ENCODE measurements at places on chromosomes 12 and 14.

- DNase-seq = no peak
Measured at GRCh38 chr14:51500776-51501175, 150.9 kb upstream of the FRMD6 start.

GRCh38 chr12:42935756-42936155 lies 346.2 kb upstream of the PRICKLE1 start:
- no peak for DNase-seq

- no peak for DNase-seq
Measured at GRCh38 chr12:45200491-45201043, 15.3 kb upstream of the ANO6 start.

GRCh38 chr12:46843811-46844210 lies 18.0 kb upstream of the SLC38A4 start:
- DNase-seq = no peak

GRCh38 chr14:103186909-103187586 lies 63.8 kb downstream of the TNFAIP2 start:
- no peak for DNase-seq

- no peak for DNase-seq
Measured at GRCh38 chr12:7694556-7695236, 879 bp downstream of the GDF3 start.

GRCh38 chr12:109952160-109952858 lies 43.9 kb downstream of the GIT2 start:
- no peak for DNase-seq

DNA sequence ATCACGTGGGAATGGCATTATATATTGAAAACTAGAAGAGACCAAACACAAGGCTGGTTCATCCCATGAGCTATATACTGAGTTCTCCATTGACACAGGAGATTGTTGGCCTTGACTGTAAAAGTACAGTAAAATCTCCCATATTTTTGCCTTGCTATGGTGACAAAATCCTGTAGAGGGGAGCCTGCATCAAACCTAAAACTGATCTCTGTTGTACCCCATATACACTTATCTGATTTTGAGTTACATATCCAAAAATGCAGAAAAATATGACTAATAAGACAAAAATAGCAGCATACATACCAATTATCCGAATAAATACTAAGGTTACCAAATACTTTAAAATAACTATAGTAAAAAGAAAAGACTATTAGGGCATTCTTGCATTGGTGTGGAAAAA lies 60.4 kb downstream of the TMTC3 start:
- no peak for DNase-seq

Measured in activated naive CD4-positive, alpha-beta T cell (primary cell).